ENCODE measurements at places on chromosomes 5 and 9.

GRCh38 chr9:94014066-94014654 lies 59.0 kb upstream of the BARX1 start:
- peak; percentile 47 for DNase-seq

DNA sequence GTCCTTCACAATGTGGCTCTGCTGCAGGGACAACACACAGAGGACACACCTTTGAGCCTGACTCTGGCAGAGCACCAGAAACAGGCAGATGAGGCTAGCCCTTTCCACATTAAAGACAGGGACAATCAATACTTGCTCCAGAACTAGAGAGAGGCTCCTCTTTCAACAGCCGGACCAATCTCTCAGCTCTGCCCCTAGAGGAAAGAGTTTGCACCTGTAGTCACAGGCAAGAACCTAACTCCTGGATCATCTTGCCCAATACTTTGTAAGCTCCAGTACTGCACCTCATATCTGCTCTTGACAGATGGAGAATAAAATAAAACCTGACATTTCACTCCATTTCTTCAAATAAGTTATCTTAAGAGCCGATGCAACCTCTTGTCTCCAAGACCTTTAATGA lies 52.1 kb downstream of the EPB41L4A start:
- no peak for DNase-seq

- DNase-seq, result no peak
Observed at GRCh38 chr5:16916262-16916878, 19.7 kb downstream of the MYO10 start.

DNA sequence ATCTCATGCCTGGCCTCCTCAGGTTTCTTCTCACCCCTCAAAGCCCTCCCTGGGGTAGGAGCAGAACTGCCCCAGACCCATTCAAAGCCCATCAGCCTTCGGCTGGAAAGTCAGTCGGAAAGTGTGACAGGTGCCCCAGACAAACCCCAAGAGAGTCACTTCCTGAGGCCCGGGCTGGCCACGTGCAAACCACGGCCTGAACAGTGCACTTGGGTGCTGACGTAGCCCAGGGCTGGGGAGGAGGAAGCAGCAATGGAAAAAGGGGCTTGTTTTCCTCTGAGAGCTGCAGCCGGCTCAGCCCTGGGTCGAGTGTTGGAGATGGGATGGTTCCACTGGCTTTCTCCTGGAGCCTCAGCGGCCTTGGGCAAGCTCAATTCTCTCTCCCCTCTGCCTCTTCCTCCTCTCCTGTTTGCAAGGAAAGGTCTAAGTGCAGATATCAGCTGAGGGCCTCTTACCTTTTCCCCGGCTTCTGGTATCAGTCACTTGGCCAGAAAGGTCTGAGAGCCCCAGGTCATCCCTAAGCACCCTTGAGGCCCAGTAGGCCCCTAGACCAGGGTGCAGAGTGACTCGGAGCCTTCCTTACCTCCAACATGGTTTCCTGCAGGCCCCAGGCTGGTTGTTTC lies 5.9 kb upstream of the EGR1 start:
- DNase-seq, result no peak
